CD4-positive, alpha-beta T cell treated with Interleukin-17A for 1 hour (primary cell): ENCODE measurements at places on chromosomes 5 and 9.

DNA sequence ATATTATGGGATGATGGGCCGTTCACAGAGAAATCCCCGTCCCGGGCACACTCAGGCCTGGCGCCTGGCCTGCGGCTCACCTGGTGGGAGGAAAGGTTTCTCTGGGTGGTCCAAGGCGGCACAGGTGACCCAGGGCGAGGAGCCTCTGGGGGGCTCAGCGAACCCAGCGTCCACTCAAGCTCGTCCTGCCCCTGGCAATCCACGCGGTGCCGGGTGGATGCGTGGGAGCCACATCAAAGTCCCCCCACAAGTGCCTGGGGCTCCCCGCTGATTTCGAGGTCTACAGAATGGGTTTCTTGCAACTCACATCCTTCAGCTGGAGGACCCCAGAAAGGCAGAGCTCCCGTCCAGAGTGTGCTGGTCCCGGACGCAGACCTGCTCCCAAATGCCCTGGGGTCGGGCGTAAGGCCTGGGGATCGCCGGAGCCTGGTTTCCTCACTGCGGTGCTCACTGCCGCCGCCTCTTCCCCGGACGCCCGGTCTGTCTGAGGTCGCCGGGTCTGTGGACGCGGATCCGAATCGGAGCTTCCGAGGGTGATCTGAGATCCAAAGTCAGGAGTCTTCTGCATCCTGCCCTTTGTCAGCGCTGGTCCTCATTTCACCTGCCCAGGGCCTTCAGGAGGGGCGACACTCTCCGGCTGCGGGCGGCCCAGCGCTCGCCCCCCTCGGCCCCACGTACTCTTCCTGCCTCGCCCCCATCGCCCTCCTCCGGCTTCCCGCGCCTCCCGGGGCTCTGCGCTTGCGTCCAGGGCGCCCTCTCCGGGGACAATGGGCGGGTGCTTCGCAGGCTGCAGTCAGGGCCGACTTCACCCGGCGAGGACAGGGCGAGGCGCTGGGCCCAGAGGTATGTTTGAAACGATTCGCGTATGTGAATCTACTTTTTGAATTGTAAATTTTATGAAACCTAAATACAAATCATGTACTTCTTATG, 20.0 kb upstream of the RUFY1 start:
- peak; percentile 57 for DNase-seq

DNA sequence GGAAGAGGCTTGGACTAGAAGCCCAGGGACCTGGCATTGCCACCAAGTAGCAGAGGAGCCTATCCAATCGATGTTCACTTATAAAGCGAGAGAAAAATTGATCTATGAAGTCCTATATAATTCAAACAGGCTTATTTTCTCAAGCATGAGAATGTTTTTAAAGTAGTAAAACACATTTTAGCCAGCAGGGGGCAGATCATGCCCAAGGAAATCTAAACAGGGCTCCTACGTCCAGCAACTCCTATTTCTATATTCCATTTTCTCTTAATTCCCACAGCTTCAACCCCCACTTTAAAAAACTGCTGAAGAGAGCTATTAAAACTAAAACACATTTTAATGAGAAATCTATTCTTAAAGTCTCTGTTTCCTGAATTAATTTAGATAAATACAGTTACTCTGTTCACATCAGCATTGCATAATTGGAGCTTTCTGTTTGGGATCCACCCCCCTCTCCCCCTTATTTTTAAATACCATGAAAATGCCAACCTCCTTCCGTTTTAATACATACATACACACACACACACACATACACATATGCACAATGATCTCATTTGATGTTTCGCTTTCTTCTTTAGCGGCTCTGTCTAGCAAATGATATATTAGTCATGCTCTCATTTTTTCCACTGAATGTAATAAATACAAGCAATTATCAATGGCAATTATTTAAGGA, 144.9 kb downstream of the MYO10 start:
- DNase-seq: peak; percentile 40

DNA sequence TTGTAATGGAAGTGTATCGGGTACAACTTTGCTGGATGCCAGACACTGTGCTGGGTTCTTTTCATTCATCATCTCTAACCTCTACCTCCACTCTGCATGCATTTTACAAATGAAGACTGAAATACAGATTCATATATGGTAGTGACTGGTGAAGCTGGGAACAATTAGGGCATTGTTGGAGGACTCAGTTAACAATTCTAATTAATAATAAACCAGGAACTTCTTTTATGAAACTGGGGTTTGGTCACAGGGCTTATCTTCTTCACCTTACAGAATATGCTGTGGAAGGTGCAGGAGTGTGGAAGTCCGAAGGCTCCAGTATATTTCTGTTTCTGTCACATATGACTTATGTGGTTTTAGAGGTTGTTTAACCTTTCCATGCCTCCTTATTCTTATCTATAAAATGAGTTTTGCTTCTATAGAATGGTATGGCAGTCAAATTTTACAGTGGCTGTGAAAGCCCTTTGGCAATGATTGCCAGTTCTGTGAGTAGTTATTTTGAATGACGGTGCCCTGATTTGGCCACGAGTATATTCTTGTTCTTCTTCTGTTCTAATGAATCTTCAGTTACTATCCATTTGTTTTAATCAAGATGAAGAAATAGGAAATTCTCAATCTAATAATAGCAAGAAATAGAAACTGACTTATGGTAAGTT, 284.7 kb downstream of the GABRB2 start:
- DNase-seq: no peak

DNA sequence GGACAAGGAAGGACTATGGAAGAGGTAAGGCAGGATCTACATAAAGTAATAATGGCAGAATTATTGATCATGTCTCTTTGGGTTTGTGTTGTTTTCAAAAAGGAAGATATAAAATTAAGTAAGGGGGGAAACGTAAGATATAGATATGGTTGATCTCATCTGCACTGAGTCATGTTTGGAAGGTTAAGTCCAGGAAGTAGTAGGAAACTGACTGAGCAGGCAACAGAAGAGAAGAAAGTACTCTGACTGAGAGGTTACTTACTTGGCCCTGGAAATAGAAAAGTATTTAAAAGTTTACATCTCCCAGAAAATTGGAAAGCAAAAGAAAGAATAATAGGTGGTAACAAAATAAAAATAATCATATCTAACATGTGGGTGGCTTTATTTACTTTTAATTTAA, 405.3 kb upstream of the RGMB start:
- DNase-seq: no peak

- no peak for DNase-seq
These were observed 16.0 kb downstream of the ENC1 start for GRCh38 chr5:74624501-74624900.

GRCh38 chr9:87792831-87793288, 66.9 kb downstream of the CTSL start:
- peak; percentile 62 for DNase-seq

DNA sequence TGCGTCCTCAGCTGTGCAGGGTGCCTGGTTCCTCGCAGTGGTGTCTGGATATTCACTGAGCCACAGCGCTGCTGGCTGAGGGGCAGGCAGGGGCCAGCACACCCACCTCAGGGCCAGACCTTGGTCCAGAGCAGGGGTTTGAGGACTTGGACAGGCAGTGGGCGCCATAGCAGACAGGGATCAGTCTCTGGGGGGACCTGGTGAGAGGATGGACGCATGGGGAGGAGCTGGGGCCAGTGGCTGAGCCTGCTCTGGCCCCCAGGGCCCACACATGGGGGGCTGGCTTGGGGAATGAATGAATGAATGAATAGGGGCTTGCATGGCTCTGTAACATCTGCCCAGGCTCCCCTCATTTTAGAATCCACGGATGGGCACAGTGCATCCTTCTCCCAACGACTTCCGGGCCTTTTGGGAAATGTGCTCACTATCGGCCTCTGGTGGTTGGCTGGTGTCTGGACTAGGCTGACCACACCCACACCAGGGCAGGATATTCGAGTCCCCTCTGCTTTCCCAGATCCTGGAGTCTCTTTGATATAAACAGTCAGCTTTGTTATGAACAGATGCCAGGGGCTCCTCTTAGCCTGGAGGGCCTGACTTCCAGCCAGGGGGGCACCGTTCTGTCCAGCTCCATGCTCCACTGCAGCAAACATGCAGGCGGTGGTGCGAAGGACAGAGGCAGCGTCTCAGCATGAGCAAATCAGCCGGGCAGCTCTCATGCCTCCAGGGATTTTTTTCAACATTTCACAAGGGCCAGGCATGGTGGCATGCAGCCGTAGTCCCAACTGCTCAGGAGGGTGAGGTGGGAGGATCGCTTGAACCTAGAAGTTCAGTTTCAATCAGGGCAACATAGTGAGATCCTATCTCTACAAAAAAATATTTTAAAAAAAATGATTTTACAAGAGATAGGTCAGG, 62.6 kb downstream of the NEK6 start:
- peak; percentile 47 for DNase-seq
